ENCODE measurements at places on chromosomes 2 and 18.

DNA sequence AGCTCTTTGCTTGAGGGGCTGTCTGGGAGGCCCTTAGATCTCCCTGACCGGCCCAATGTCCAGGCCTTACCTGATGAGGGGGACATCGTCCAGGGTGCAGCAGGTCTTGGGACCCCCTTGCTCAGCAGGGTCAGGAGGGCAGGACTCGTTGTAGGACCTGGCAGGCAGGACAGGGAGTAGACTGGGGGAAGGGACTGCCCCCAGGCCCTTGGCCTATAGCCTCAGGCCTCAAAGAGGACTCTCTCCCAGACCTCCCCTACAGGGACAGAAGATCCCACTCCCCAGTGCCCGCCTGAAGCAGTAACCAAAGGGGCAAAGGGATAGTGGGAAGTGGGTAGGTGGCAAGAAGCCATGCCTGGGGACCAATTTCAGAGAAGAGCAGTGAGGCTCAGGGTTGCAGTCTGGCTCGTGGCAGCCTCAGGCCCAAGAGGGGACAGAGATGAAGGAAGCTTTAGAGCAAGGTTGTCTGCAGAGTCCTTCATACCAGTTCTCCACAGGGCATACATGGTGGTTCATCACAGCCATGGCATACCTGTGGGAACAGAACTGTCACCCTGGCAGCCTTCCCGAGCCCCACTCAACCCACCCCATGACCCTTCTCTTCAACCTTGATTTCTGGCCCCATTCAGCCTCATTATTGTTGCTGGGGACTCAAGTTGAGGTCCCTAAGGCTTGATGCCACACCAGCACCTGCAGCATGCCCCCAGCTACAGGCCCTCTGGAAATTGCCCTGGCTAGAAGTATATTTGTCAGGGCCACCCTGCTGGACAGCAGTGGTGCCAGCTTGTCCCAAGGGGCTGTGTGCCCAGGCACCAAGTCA, 1.3 kb downstream of the TMEM150A start:
- DNase-seq = no peak

DNA sequence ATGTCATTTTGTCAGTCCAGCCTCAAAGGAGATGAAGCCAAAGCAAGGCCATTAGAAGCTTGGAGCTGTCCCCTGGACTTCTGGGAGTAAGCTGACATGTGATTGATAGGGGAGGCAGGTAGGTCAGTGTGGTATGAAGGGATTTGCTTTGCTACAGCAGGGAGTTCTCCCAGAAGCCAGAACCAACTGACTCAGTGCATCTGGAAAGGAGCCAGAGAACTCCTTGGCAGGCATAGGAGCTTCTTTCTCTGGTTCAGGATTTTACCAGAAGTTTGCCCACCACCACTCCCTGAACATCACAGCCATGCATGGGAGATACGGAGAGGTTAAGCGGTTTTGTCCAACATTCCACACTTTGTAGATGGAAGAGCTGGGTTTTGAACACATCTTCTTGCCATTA, 24.5 kb upstream of the KCNE4 start:
- DNase-seq = no peak

DNA sequence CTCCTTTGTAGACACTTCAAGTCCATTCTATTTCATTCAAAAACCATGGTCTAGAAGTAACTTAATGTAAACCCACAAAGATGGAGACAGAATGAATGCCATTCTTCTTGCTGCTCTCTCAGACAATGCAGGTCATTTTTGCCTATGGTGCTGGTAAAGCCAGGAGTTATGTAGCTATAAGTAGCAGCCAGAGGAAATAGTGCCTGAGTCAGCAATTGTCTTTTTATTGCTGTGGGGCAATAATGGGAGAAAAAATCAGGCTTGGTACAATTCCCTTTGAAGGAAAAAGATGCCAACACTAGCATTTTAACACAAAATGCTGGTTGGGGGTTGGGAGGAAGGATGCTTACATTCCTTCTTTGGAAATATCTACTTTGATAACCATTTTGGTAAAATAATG, 43.5 kb downstream of the SCN1A start:
- DNase-seq = no peak

GRCh38 chr18:79887181-79888000, 64.1 kb downstream of the SLC66A2 start:
- DNase-seq = no peak

- no peak for DNase-seq
Measured at GRCh38 chr18:73407506-73407905, 539.7 kb upstream of the NETO1 start.

DNA sequence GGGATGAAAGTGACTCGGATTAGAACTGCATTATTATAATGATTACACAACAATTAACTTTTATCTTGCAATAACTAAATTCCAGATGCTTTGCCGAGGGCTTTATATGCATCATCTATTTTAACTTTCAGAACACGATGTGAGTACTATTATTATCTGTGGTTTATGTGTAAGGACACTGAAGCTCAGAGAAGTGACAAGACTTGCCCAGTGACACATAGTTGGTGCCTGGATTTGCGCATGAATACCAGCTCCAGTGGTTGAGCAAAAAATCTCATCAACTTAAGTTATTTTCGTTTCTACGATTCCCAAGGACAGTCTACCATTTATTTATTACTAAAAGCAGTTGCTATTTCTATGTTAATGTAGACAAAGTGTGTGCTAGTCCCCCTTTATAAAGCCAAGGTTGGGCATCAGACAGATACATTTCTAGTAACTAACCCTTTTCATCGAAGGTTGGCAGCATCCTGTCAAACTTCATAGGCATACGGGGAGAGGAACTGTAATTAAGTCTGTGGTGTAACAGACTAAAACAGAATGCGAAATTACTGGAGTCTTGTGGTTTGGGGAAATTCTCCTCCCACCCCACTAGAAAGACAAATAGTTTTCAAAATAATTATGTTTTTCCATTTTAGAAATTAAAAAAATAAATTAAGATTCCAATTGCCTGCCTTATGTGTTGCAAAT, 73.2 kb upstream of the BOD1L2 start:
- no peak for DNase-seq

- no peak for DNase-seq
Measured at GRCh38 chr18:2337552-2338141, 233.7 kb downstream of the METTL4 start.

DNA sequence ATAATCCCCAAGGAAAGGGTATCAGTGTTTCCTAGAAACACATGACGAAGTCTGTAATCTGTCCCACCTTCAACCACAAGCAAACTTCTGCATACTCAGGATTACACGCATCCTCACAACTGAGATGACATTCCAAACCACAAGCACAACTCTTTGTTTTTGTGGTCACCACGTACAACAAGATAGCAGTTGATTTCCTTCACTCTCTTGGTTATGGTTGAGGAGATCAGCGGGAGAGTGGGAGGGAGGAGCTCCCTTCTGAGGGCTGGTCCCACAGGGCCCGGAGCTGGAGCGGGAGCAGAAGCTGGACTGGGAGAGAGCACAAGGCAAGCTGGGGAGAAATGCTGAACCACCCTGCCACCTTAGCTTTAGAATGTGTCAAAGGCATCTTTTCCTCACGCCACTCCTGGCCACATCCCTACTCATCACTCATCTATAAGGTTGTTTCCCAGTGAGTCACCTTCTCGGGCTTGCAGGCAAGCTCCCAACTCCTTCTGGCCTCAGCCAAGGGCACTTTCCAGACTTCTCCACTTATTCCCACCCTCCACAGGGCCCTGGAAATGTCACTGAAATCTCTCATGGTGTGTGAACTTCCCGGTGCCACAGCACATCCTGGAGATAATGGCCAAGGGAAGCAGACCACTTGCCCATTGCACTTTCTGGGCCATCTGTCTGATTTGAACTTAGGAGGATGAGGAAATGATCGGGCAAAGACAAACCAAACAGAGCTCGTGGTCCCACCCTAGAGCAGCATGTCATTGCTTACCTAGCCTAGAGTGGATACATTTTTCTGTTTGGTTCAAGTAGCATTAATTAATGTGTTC, 98.9 kb upstream of the LGALSL start:
- DNase-seq = no peak

GRCh38 chr2:28276076-28276618, 116.5 kb upstream of the FOSL2 start:
- DNase-seq = no peak

GRCh38 chr2:23464156-23464555, 79.2 kb downstream of the KLHL29 start:
- DNase-seq = no peak

GRCh38 chr2:237154082-237154638, 68.5 kb downstream of the COPS8 start:
- peak; percentile 9 for DNase-seq

DNA sequence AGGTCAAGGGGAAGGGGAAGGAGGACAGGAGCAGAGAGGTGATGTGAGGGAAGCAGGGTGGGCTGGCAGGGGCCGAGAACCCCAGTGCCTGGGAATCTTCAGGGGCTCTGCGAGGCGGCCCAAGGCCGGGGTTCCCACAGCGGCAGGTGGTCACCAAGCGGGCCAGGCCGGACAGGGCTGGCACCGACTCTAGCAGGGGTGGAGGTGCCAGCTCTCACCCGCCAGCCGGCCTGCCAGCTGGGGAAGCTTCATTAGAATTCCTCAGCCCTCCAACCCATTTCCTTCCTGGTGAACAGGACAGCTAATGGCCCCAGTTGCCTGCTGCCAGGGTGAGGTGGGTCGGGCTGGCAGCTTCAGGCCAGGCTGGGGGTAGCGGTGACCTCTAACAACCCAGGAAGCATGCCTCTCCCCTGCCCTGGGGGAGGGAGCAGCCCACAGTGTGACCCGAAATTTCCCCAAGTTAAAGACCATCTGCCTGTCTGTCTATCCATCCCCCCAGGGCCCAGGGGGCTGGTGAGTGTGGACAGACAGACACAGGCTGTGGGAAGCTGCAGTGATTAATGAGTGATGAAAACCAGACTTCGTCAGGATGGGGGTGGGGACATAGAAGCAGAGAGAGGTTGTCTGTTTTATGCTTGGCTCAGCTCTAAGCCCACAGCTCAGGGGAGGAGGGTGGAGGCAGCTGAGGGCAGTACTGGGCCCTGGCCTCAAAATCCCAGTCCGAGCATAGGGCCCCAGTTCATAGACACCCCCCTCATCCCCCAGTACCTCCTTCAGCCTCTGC, 144.1 kb downstream of the ZFP36L2 start:
- no peak for DNase-seq

GRCh38 chr18:61710082-61710620, 182.7 kb downstream of the RNF152 start:
- DNase-seq = no peak

- DNase-seq = no peak
Measured at GRCh38 chr2:191008286-191008685, 5.7 kb downstream of the STAT1 start.

DNA sequence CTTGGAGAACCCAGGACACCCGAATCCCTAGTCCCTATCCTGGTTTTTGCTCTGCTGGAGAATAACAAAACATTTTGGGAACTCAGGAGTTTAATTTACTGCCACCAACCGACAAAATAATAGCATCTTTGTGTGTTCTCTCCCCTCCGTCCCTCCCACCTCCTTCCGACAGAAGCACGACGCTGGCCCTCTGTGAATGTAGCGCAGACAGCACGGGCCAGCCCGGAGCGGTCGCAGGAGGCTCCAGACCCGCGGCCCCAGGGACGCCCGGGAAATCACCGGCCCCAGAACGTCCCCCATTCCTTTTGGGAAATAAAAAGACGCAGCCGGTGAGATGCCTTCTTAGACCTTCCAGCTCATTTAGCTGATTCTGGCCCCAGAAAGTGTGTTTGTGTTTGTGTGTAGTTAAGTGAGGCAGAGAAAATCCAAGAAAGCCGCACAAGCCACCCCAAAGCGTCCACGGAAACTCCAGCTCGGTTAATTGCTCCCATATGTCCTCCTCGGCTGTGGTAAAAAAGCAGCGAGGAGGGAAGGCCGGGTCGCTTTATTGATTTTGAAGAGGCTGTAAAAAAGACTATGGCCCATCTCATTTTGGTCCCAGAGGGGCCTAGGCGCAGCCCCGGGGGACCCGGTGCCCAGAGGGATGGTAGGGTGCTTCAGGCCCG, 577 bp upstream of the TANC1 start:
- no peak for DNase-seq

DNA sequence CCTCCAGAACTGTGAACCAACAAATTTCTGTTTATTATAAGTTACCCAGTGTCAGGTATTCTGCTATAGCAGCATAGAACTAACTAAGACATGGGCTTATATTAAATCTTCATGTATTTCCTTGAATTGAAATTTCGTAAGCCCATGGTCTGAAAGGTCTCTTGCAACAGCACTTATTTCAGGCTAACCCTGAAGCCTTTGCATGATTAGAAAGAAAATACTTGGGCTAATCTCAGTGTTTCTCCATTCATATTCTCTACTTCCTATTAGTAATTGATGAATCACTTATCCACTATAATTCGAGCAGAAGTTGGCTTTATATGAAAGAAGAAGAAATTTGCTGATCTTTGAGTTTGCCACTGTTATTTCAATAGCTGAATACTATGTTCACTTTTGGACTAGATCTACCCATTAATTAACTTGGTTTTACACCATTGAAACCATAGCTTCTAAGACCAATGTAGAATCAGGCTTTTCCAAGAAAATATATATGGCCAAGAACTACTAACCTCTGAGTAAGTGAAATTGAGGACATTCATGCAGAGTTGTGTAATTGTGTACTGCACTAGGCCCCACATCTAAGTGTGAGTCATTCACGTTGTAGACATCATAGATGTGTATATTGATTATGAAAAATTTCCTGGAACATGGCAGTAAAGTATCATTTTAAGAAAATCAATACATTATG, 731.6 kb downstream of the SOCS6 start:
- no peak for DNase-seq

DNA sequence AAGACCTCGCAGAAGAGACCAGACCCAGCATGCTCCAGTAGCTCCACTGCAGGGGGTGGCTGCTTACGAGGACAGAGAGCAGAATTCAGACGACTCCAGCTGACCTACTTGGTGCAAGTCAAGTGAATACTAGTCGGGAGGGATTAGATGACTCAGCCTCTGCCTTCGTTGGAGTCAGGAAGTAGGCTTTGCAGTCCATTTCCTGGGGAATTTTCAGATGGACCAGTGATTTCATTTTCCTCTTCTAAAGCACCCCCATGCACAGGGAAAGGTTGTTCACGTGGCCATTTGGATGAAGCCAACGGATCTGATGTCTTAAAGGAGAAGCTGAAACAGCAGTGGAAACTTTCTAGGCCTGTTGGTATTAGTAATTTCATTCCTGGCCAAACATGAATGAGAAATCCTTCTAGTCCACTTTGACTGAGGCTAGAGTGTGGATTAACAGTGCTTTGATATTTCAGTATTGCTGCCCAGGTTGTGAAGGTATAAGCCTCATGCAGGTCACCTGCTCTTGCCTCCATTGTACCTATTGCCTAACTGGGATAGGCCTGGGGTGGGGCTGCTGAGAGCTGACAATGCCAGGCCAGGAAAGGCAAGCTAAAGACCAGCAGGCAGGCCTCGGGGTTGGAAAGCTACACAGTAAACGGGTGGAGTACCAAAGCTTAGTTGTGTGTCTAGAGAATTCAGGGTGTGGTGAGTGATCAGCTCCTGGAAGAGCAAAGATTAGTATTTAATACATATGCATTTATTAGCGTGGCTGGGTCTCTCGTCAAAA, 117.6 kb upstream of the FOSL2 start:
- no peak for DNase-seq

- no peak for DNase-seq
Measured at GRCh38 chr2:43609290-43609918, 13.6 kb upstream of the THADA start.

GRCh38 chr18:33459612-33460011, 19.1 kb upstream of the CCDC178 start:
- DNase-seq = no peak

- no peak for DNase-seq
Measured at GRCh38 chr2:29455200-29455860, 340.1 kb downstream of the CLIP4 start.

- no peak for DNase-seq
Measured at GRCh38 chr2:19649785-19650380, 251.9 kb downstream of the TTC32 start.

- DNase-seq = no peak
Measured at GRCh38 chr2:189574793-189575475, 5.7 kb downstream of the SLC40A1 start.
